ENCODE measurements at places on chromosomes 4 and X. TPM values are rescaled to one million over a fixed set of nuclear protein-coding genes. Genes with fewer than 3 reads are reported as not detected.
A peak's percentile ranks its signal among the peaks of the same experiment; 100 is the strongest.

The NOCT gene
- total RNA-seq = 5.4 TPM

The TLR2 gene
- total RNA-seq = 2.0 TPM

The GAGE2A gene
- not detected for total RNA-seq

The RAB39B gene
- 8.0 TPM for total RNA-seq

The BEND2 gene
- not detected for total RNA-seq

The PABPC5 gene
- total RNA-seq = not detected

The IL13RA1 gene
- total RNA-seq = not detected

The CT45A5 gene
- not detected for total RNA-seq

DNA sequence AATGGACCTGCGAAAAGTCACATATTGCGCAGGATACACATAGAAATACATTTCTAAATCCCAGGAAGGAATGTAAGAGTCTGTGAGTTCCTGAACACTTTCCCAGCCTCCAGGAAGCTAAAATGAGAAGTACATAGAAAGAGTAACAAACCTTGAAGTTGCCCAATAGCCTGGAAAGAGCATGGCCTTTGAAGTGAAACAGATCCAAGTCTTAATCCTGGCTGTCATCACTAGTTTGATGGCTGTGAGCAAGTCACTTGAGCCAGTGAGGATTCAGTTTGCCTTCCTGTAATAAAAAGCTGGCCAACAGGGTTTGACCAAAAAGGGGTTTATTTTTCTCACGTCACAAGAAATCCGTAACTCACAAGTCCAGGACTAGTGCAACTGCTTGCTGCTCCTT is 69.8 kb downstream of the ARHGEF38 start:
- H3K27ac ChIP-seq = no peak overlapping the region
- H3K27me3 ChIP-seq = peaks cover 3% of the 10 kb centered on the region
- no peaks in the 10 kb centered on the region for H3K4me1 ChIP-seq
- H3K4me3 ChIP-seq = no peak overlapping the region
- no peak for DNase-seq
- no peaks in the 10 kb centered on the region for H3K36me3 ChIP-seq

DNA sequence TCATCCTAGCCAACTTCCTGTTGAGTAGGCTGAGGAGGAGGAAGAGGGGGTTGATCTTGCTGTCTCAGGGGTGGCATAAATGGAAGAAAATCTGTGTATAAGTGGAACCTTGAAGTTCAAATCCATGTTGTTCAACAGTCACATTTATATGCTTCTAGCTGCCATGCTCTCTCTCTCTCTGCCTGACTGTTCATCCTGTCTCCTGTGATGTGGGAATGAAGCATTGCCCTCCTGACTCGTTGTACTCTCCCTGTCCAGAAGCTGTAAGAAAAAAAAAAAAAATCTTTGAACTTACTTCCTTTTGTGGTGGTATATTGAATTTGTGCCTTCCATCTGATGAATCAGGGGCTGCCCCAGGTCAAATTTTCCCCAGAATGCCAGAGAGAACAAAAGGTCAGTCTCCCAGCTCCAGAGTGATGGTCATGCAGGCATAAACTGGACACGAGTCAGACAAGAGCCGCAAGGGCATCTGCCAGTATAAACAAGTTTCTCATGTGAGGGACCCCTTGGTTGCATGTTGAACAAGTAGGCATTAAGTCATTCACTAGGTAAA is 257.0 kb downstream of the IDS start:
- H3K27ac ChIP-seq = no peak overlapping the region
- H3K27me3 ChIP-seq = peaks cover 2% of the 10 kb centered on the region
- H3K4me1 ChIP-seq = no peaks in the 10 kb centered on the region
- H3K4me3 ChIP-seq = no peak overlapping the region

DNA sequence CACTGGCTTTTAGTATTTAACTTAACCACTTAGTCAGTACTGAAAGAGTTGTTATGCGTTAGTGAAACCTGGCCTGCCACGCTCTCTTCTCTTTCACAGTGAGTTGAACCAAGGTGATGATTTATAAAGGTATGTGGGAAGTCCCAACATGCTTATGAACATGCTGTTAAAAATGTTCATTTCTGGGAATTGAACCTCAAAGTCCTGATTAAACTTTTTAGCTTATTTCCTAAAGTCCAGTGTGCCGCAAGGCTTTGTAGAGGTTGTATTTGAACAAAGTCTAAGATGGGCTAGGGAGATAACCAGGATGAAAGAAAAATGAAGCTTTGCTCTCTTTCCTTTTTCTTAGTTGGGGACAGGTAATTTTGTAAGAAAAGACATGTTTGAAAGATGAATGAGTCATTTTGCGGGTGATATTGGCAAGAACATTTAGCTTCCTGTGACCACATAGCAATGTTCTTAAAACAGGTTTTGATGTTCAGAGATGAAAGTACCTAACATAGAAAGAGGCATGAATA is 270.3 kb downstream of the DTHD1 start:
- peaks cover 22% of the 10 kb centered on the region for H3K4me1 ChIP-seq
- peaks cover 4% of the 10 kb centered on the region for H3K27me3 ChIP-seq
- DNase-seq = peak; percentile 19
- H3K4me3 ChIP-seq = no peak overlapping the region

DNA sequence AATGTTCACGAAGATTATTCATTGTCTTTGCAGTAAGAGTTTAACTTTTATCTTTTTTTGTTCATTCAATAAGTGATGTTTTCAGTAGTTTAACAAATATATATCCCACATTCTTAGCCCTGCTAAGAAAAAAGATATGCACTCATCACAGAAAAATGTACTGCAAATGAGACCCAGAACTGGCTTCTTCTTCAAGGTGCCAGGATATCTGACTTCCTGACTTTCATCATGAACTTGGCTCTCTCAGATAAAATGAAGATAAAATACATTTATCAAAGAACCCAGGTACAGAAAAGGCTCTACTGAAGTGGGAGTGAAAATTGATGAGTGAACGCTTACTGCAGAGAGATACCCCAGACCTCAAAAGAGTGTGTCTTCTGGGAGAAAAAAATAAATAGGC is 177.8 kb upstream of the DKK2 start:
- DNase-seq = no peak
- H3K36me3 ChIP-seq = no peaks in the 10 kb centered on the region
- H3K4me3 ChIP-seq = no peak overlapping the region
- no peaks in the 10 kb centered on the region for H3K27me3 ChIP-seq
- H3K27ac ChIP-seq = no peak overlapping the region
- no peaks in the 10 kb centered on the region for H3K4me1 ChIP-seq

GRCh38 chr4:147157860-147158701 is 212.4 kb upstream of the TTC29 start:
- H3K4me3 ChIP-seq = no peak overlapping the region
- DNase-seq = no peak
- H3K36me3 ChIP-seq = no peaks in the 10 kb centered on the region
- H3K27me3 ChIP-seq = peaks cover 17% of the 10 kb centered on the region
- H3K27ac ChIP-seq = no peak overlapping the region

DNA sequence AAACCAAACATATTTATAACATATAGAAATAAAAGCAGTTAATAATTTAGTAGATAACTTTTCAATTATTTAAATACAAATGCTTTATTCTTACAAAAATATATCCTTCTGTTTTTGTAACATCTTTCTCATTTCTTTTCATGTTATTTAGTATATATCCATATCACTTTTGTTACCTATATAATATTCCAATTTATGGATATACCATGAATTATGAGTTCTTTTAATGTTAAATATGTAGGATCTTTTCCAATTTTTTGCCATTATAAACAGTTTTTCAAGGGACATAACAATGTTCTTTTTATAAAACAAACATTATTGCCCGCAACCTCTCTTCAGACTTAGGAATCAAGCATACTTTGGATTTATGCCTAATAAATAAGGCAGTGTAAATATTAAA is 151.6 kb downstream of the PRDM5 start:
- H3K4me1 ChIP-seq = no peaks in the 10 kb centered on the region
- H3K4me3 ChIP-seq = no peak overlapping the region
- no peak for DNase-seq

DNA sequence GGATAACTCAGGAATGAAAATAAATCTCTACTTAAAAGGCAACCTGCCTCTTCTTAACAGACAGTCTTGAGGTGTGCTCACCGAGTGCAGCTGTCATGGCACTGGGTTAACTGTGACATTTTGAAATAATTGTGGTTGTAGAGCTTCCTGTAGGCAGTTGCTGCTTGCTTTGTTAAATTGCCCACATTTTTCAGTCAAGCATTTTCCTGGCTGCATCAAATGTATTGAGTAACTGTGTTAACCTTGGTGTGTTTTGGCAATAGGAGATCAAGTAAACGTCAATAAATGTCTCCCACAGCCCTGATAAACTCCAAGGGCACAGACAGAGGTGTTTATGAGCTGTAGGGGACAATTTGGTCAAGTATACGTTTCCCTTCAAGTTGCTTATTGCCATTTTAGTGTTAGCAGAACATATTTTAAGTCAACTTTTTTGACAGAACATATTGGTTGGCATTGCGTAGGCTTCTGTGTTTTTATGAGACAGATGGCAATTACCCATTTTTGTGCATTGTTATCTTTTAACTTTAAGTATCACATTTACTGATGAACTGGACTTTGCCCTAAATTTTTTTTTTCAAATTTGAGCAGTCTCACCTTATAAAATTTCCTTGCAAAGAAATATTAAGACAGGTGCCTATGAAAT is 527.4 kb downstream of the C4orf33 start:
- no peaks in the 10 kb centered on the region for H3K27me3 ChIP-seq
- peak overlapping the region; percentile 41 for H3K27ac ChIP-seq
- peaks cover 11% of the 10 kb centered on the region for H3K4me1 ChIP-seq
- no peak overlapping the region for H3K4me3 ChIP-seq
- peak; percentile 30 for DNase-seq

DNA sequence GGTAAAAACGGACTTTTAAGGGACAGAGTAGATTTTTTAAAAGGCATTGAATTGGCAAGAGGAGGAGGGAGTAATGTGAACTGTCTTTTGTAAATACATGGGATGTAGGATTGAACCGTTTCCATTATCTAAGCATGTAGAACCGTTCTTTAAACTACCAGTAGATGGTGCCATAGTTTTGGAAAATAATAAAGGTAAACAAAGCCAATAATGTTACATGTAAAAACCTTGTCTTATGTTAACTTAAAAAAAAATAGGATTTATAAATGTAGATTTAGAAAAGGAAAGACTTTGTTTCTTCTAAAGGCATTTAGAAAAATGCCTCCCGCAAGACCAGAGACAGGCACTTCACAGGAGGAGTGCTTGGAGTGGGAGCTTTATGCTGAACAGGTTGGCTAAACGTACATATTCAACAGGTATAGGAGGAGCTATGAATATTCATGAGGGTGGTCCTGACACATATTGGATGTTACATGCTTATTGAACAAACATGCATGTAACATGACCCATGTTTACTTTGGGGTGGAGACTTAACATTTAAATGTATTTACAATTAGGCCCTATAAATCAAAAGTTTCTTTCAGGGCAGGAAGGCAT is 45.5 kb upstream of the FAM241A start:
- no peak overlapping the region for H3K4me3 ChIP-seq
- H3K27ac ChIP-seq = no peak overlapping the region
- peaks cover 13% of the 10 kb centered on the region for H3K4me1 ChIP-seq
- no peaks in the 10 kb centered on the region for H3K36me3 ChIP-seq
- peaks cover 16% of the 10 kb centered on the region for H3K27me3 ChIP-seq

GRCh38 chr4:25972984-25973745 is 59.1 kb downstream of the SMIM20 start:
- H3K36me3 ChIP-seq = no peaks in the 10 kb centered on the region
- DNase-seq = no peak
- no peak overlapping the region for H3K4me3 ChIP-seq
- H3K27me3 ChIP-seq = no peaks in the 10 kb centered on the region
- H3K27ac ChIP-seq = no peak overlapping the region

GRCh38 chr4:5959211-5959982 is 58.8 kb downstream of the C4orf50 start:
- no peak overlapping the region for H3K27ac ChIP-seq
- H3K4me1 ChIP-seq = peaks cover 10% of the 10 kb centered on the region
- DNase-seq = no peak
- H3K36me3 ChIP-seq = no peaks in the 10 kb centered on the region
- no peak overlapping the region for H3K4me3 ChIP-seq

GRCh38 chr4:148273501-148273986 is 168.7 kb downstream of the NR3C2 start:
- H3K4me1 ChIP-seq = no peaks in the 10 kb centered on the region
- DNase-seq = no peak
- no peaks in the 10 kb centered on the region for H3K36me3 ChIP-seq
- no peak overlapping the region for H3K4me3 ChIP-seq
- H3K27me3 ChIP-seq = no peaks in the 10 kb centered on the region

- no peak overlapping the region for H3K4me3 ChIP-seq
- H3K4me1 ChIP-seq = no peaks in the 10 kb centered on the region
- no peaks in the 10 kb centered on the region for H3K27me3 ChIP-seq
Measured at GRCh38 chr4:124097447-124097846, 615.1 kb downstream of the ANKRD50 start.

DNA sequence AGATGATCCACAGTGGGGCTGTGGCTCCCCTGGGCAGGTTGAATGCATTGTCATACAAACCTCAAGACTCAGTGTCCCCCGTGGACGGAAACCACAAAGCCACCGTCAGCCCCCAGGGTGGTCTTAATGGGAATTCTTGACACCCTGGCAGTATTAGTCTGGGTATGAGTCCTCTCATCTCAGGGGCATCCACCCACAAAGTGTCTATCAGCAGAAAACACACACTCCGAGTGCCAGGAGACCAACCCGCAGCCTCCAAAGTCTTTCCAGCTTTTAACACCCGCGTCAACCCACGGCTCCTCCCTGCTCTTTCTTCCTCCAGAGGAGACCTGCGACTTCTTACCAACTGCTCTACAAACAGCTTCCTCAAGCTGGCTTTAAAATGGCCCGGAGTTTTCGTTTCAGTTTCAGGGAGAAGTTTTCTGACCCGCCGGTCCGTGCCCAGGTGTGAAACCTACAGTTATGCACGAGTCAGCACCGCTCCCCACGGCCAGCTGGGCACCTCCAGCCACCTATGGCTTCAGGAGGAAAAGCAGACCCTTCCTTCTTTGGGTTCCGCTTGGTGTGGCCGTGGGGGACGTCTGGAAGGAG is 14.4 kb upstream of the ASMTL start:
- peaks cover 74% of the 10 kb centered on the region for H3K36me3 ChIP-seq
- H3K4me1 ChIP-seq = peaks cover 92% of the 10 kb centered on the region
- DNase-seq = peak; percentile 73
- peak overlapping the region; percentile 69 for H3K4me3 ChIP-seq

Data from activated CD4-positive, alpha-beta T cell treated with anti-CD3 and anti-CD28 coated beads, Interleukin-2, amount 10 ng/mL, durations not matched to agents 7 days and 5 days (primary cell).